DMS 273 treated with DMSO at 0.1 percent for 48 hours (cell line): ENCODE measurements at places on chromosomes 1 and 21.
A peak's percentile ranks its signal among the peaks of the same experiment; 100 is the strongest.

GRCh38 chr1:39129514-39129913 is 75.0 kb upstream of the MACF1 start:
- DNase-seq: peak; percentile 97

DNA sequence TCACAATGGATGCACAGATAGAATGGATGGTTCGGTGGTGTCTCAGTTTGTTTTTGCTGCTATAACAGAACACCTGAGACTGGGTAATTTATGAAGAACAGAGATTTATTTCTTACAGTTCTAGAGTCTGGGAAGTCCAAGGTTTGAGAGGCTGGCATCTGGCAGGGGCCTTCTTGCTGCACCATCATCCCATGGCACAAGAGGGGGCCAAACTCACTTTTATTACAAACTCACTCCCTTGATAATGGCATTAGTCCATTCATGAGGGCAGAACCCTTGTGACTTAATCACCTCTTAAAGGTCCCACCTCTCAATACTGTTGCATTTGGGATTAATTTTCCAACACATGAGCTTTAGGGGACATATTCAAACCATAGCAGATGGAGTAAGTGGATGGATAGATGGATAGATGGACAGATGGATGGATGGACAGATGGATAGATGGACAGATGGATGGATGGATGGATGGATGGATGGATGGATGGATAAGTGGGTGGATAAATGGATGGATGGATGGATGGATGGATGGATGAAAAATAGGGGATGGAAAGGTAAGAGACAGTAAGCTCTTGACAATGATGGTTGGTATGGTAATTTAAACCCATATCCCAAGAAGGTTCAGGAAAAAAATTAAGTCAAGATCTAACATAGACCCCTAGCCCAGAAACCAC is 16.5 kb downstream of the CAMK2N1 start:
- DNase-seq: no peak

DNA sequence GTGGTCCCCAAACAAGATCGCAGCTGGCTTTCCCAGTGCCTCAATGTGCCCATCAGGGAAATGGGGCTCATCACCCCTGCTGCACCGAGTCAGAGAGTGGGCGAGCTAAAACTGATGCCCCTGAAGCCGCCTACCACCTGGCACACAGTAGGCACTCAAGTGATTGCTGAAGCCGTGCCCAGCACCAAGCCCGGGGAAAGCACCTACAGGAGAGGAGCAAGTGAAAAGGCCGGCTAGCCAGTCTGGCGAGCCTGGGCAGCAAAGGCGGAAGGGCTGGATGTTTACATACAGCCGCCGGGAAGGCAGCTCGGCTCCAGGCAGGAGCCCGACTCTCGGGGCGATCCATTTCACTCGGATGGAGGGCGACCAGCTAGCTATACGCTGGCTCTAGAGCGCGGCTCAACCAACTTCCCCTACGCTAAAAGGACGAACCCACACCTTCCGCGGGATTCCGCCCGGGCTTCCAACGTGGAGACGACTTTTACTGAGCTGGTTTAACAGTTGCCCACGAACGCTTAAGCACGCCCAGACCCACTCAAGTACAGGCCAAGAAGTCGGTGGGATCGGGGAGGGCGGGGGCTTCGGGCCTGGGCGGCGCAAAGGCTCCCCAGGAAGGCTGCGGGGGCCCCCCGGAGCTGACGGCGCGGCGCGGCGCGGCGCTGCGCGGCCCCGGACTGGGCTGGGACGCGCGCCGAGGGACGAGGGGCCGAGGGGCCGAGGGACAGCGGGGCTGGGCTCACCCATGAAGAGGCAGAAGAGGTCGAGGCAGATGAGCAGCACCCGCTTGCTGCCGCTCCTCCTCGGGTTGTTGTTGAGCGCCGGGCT is 1.0 kb downstream of the PLPP3 start:
- no peak for DNase-seq

DNA sequence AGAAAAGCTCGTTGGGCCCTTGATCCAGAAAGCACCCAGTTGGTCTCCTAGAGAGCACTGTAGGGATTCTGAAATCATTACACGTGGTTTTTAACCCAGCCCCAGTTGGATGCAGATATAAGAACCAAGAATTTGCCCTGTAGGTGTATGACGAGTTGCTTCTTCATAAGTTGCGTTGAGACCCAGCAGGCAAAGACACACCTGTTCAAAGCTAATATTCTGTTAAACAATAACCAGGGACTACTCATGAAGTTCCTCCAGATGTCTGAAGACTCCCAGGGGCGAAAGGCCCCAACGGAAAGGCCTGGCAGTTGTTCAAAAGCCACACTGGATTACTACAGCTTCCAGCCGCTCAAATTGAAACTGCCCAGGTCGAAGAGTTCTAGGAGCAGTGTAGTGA is 88.6 kb upstream of the HNRNPU start:
- no peak for DNase-seq

- no peak for DNase-seq
These were observed 220.0 kb downstream of the SETD4 start for GRCh38 chr21:35840197-35840799.

DNA sequence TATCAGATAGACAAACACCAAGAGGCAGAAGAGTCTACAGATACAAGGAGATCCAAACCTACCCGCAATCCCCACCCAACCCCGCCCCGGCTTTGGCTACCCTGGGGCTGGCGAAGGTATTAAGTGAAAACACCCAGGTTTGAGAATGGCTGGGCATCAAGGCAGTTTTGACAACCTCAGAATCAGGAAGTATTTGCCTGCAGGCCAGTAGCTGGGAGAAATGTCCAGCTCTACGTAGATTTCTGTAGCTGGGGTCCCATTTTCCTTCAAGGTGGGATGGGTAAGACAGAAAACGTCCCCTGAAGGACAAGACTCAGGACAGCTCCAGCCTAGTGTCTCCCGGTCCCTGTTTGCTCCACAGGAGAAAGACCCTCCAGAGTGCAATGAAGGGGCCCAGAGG is 101.8 kb upstream of the ERG start:
- DNase-seq: no peak

- no peak for DNase-seq
These were observed 9.4 kb upstream of the MYOG start for GRCh38 chr1:203095061-203095690.

DNA sequence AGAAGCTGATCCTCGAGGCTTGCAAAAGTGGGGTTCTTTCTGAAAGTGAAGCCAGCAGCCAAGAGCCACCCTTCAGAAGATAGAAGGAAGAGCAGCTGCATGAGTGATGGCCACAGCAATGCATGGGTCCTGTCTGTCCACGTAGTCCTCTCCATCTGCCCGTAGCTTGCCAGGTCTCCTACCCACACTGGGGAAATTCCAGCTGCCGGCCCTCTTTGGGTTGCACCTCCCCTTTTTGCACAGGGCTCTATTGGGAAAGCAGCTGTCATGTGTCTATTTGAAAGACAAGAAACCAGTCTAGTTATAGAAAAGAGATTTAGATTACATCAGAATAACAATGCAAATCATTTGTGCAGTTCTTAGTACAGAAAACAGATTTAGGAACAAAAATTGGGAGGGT is 204.4 kb downstream of the GIPC2 start:
- DNase-seq: no peak

DNA sequence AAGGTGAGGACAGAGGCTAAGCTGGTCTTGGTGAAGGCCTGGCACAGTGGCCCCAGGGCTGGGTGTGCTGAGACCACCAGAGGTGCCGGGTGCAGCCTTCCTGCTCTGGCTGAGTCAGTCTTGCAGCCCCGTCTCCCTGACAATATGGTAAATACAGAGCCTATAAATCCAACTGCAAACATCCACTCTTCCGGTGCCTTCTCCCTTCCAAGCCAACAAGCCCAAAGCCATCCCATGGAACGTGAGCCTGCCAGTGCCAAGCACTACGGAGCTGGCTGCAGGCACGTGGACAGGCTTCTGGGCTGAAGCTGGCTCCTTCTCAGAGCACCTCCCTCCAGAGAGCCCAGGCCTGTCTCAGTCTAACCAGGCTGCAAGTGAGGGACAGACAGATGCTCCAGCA is 70.0 kb downstream of the TRABD2B start:
- DNase-seq: no peak

- no peak for DNase-seq
These were observed 19.4 kb upstream of the CADM3 start for GRCh38 chr1:159152031-159152430.

- no peak for DNase-seq
These were observed 300.8 kb downstream of the RRAGC start for GRCh38 chr1:38558500-38559445.

DNA sequence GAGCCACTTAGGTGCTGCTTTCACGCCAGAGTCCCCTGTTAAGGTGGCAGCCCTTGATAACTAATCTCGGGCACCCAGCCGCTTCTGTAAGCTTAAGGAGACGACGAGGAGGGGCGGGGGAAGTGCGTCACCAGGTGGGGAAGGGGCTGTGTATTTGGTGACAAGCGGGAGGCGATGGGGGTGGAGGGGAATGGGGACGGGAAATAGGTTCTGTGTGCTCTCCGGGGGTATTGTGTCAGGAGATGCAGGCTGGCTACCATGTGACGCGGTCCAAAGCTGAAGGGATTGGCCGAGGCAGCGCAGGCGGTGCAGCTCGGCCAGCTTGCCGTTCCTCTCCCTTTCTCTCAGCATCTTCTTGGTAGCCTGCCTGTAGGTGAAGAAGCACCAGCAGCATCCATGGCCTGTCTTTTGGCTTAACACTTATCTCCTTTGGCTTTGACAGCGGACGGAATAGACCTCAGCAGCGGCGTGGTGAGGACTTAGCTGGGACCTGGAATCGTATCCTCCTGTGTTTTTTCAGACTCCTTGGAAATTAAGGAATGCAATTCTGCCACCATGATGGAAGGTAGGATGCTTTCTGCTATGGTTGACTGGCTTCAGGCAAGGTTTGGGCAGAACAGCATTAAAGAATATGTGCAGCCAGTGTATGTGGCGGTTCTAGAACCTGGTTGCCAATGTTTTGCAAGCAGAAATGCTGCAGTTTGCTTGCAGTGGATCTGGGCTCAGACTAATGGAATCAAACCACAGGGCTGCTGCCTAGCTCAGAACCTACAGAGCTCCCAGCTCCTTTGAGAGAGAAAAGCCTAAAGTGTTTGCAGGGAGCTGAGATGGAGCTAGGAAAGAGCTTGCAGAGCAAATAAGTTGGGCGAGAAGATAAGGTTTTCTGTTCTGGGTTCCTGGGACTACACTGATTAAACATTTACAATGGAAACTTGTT is at the start of gene SGIP1:
TSS of gene SGIP1 (plus strand) at position 350 of the 937 bp plus-strand sequence. CDS start at position 556, 206 bp downstream.
- no peak for DNase-seq

DNA sequence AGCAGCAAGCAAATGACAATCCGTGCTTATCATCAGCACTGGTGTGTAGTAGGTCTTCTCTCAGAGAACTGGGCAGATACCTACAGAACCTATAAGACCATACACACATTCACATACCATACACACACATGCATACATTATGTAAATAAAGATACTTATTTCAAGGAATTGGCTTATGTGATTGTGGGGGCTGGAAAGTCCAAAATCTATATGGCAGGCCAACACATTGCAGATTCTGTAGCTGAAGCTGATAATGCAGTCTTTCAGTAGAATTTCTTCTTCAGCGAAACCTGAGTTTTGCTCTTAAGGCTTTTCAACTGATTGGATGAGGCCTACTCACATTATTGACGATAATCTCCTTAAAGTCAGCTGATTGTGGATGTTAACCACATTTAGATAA is 24.1 kb downstream of the RAP1A start:
- DNase-seq: no peak

- no peak for DNase-seq
These were observed 1.1 kb upstream of the PSMG1 start for GRCh38 chr21:39184050-39184980.

DNA sequence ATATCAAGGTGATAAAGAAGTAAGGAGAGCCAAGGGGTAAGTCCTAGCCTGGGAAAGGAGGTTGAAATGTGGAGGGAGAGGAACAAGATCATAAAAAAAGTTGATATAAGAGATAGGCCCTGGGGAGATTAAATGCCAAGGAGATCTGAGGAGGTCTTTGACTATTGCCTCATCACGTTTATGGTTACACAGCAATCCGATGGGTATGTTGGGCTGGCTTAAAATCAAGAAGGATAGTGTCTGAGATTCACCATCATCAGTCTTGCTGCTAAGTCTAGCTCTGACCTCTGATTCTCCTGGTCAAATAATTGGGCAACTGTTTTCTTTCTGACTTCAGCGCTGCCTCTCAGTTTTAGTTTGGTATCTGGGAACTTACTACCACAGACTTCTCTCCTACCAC is 416.3 kb downstream of the GPATCH2 start:
- no peak for DNase-seq

GRCh38 chr1:248404024-248404423 is 1.2 kb downstream of the OR2T1 start:
- no peak for DNase-seq

- DNase-seq: no peak
These were observed 148.5 kb downstream of the POU2F1 start for GRCh38 chr1:167369175-167369574.

- no peak for DNase-seq
These were observed 19.7 kb upstream of the PGD start for GRCh38 chr1:10379101-10379620.

- no peak for DNase-seq
These were observed 16.2 kb upstream of the LIN9 start for GRCh38 chr1:226325178-226325577.

GRCh38 chr21:45012662-45013259 is 61.6 kb upstream of the ADARB1 start:
- DNase-seq: no peak

- DNase-seq: no peak
These were observed 78.2 kb downstream of the SNX7 start for GRCh38 chr1:98739762-98740161.

DNA sequence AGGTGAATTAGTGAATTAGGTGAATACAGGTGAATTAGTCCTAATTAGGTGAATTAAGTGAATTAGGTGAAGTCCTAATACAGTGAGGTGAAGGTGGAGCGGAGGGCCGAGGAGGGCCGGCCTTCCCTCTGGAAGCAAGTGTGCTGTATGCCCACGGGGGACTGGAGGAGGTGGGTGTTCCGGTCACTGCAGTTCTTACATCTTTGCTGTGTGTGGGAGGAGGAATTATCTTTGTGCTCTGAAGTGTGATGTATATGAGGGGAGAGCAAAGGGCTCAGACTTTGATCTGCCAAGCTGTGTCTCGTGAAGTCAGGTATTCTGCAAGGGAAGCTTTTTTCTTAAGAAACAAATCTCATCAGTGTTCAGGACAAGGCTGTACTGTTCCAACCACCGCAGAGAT is 45.4 kb downstream of the AGPAT3 start:
- DNase-seq: no peak

DNA sequence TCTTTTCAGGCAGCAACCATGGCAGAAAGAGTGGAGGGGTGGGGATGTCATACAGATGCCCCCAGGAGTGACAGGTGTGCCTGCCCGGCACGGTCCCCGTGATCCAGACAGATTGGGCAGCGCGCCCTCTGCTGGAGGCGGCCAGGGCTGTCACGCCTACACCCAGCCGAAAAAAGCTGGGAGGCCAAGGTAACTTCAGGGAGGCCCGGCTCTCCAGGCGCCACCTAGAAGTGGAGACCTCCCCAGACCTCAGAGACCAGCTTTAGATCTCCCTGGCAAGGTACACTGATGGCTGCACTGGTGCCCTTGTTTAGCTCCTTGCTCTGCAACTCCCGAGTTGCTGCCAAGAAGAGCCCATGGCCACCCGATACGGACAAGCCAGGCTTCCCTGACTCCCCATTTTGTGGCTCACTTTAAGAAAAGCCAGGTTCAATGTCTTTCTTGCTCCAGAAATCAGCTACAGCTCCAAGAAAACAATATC is 6.6 kb downstream of the GOLT1A start:
- peak; percentile 2 for DNase-seq
